ENCODE measurements at places on chromosomes 16 and 17.

DNA sequence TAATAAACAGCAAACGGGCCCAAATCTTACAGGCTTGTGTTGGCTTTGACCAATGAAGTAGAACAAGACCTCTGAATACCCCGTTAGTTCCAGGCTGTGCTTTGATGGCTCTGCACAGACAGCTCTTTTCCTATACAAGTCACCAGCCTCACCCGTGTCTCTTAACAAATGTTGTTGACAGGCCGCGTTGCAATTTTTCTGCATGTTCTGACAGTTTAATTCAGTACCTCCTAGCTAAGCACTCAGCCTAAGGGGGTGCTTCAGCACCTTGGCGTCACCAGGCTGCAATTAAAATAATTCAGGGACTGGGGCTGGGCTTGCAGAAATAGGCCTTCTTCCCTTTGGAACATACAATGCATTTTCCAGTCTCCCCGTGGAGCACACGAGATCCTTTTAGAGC is 500.1 kb downstream of the MAF start:
- DNase-seq: no peak

DNA sequence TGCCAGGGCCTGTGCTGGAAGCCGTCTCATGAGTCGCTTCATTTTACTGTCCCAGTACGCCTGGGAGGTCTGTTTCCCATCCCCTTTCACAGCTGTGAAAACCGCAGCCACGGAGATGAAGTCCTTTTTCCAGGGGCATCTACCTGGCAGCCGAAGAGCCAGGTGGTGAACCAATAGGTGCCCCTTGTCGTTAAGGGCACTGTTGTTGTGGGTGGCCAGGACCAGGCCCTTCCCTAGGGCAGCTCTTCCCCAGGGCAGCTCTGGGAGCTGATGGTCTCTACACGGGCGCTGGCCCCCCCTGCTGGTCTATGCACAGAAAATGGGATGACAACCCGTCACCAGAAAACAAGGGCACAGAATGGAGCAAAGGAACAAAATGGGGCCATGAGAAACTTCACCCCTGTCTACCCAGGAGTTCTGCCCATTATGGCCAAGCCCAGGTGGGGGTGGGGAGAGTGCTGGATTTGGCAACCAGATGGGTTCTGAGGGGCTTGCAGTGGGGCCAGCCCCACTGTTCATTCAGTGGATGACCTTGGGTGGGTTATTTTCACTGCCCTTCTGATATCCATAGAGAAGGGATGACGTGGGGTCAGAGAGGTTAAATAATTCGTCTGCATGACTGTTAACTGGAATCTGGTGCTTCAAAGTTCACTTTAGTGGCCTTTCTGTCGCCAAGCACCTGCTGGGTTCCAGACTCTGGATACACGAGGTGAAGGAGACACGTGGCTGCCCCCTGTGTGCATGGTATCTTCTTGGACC is 11.5 kb downstream of the RMI2 start:
- no peak for DNase-seq

- no peak for DNase-seq
Measured at GRCh38 chr17:40298726-40299125, 10.3 kb upstream of the RARA start.

- no peak for DNase-seq
Measured at GRCh38 chr16:49740256-49740655, 115.7 kb downstream of the ZNF423 start.

DNA sequence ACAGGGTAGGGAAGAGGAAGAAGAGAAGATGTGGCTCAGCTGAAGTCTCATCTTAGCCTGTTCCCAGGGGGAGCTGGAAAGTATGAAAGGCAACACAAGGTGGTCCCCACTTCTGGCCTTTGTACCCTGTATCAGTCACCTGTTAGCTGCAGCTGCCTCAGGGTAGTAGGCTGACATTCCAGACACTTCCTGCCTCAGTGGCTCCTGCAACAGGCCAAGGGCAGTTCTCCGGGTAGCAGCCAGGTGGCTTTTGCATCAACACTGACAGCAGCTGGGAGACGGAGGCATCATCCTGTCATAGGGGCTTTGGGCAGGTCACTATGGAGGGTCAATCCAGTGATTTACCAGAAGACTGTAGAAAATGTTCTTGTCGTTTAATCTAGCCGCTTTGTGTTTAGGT is 124.0 kb downstream of the RGS9 start:
- DNase-seq: no peak

GRCh38 chr16:4293822-4294457 is 21.1 kb upstream of the TFAP4 start:
- no peak for DNase-seq

GRCh38 chr16:29876594-29877249 is 13.7 kb upstream of the CDIPT start:
- DNase-seq: no peak

DNA sequence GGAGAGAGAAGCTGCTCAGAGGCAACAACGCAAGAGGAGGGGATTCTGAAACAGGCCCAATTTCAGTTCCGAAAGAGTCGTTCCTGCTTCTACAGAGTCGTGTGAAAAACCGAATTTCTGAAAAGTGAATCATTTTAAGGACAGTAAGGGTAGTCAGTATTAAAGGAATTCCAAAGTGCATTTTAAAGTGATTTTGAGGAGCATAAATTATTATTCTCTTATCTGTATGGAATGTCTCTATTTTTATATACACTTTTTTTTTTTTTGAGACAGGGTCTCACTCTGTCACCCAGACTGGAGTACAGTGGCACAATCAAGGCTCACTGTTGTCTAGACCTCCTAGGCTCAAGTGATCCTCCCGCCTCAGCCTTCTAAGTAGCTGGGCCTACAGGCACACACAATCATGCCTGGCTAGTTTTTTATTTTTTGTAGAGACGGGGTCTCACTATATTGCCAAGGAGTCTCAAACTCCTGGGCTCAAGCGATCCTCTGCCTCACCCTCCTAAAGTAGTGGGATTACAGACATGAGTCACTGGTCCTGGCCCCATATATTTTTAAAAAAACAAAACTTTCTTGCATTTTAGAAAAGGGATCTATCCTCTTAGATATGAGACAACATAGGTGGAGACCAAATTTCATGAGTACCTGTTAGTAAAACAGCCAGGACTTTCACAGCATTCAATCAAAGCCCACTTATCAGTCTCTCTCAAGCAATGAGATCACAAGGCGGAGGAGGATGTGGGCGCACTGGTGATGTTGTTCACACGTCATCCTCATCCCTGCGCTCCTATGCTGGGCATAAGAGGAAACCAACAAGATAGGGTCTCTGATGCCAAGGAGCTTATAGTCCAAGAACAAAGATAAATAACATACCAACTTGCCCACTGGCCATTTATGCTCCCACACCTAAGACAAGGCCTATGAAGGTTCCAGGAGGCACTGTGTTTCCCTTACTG is 53.2 kb downstream of the SMG6 start:
- no peak for DNase-seq

DNA sequence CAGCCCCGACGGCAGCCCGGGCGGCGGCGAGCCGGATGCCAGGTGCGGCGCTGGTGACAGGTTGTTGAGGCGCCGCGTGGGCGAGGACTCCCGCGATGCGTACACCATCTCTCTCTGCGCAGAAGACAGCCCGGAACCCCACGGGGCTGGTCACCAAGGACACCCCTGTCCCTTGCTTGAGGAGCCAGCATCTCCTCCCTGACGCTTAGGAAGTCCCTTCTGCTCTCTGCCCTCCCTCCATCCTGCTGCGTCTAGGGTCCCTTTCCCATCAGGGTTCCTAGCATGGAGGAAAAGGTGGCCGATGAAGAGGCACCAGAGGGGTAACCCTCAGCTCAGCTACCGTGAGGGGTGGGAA is 43.6 kb downstream of the SRCIN1 start:
- no peak for DNase-seq

GRCh38 chr16:85637808-85638647 is 24.9 kb downstream of the GSE1 start:
- DNase-seq: no peak

- DNase-seq: no peak
Measured at GRCh38 chr17:27845264-27846041, 45.1 kb upstream of the NOS2 start.

DNA sequence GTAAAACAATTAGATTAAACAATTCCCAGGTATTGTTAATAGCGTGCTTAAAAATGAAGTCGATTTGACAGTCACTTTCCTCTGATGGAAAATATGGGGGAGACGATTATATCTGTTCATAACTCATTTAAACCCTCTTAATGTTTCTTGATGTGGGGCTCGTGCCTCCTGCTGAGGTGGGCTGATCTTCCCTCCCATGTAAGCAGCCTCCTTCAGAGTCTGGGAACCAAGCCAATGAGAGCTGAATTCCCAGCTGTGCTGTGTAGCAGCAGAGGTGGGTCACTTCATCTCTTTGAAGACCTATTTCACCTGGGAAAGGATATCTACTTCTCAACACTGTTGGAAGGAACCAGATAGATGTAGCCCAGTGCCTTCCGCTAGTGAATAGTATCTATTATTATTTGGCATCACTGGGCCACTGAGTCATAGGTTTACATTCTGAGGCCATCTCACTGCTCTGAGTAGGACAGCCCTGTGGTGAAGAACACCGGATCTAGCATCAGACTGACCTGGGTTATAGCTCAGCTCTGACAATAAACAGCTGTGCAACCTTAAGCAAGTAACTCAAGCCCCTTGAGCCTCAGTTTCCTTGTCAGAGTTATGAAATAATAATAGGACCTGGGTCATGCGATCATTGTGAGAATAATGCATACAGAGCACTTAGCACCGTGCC is 85.3 kb upstream of the C16orf82 start:
- DNase-seq: no peak

GRCh38 chr16:3674513-3675295 is 20.2 kb downstream of the DNASE1 start:
- DNase-seq: no peak

DNA sequence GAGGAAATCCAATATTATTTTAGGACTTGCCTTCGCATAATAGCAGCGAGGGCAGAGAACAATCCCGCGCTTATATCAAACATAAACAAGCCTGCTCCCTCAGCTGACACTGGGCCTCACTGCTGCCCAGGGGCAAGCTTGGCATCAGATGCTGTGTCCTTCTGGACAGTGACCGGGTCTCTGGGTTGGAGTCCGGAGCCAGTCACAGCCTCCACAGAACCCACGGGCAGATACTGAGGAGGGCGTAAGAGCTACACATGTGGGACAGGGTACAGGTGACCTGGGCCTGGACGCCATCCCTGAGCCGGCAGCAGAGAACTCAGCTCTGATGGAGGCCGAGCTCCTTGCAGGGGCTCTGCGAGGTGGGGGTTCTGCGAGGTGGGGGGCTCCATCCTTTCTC is 14.7 kb upstream of the ZNF469 start:
- DNase-seq: no peak

DNA sequence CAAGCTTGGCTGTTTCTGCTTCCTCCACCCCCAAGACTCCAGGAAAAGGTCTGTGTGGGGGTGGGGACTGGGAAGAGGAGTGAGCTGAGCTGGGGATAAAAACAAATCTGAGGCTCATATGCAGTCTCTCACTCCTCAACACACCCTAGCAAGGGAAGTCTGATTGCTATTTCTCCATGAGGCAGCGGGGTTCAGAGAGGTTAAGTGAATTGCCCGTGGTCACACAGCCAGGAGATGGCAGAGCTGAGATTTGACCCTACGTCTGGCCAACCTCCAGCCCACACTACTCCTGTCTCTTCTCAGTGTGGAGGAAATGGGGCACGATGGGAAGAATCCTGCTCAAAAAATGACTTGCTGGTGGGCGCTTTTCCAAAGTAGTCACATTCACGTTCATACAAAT is 4.8 kb upstream of the ABCC3 start:
- no peak for DNase-seq

DNA sequence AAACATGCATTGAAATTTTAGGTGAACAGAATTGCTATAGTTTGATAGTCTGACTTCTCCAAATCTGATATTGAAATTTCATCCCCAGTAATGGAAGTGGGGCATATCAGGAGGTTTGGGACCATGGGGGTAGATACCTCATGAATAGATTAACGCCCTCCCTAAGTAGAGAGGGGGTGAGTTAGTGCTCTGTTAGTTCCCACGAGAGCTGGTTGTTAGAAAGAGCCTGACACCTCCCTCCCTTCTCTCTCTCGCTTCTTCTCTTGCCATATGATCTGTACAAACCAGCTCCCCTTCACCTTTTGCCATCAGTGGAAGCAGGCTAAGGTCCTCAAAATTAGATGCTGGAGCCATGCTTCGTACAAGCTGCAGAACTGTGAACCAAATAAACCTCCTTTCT is 78.8 kb downstream of the BRIP1 start:
- no peak for DNase-seq

DNA sequence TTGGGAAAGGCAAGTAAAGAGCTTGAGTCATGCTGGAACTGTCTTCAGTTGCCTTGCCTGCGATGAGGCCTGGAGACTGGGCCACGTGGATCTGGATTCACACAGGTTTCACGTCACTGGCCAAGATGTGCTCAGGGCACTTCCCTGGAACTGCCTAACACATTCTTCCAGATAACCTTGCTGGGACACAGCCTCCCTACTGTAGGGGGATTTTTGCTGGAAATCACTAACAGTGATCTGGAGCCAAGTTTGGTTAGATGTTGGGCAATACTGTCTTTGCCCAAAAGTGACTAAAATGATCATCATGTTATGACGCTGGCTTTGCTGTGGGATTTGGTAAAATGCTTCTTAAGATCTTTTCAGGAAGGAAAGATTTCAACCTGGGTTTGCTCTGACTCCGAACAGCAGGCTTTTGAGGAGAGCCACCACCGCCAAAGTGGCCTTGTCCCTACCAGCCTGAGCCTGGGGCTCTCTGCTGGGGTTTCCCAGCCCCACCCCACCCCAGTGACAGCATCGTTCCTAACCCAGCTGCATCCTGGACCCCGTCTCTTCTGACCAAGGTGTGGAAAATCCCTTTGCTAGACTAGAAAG is 14.7 kb downstream of the C1QTNF1 start:
- no peak for DNase-seq

DNA sequence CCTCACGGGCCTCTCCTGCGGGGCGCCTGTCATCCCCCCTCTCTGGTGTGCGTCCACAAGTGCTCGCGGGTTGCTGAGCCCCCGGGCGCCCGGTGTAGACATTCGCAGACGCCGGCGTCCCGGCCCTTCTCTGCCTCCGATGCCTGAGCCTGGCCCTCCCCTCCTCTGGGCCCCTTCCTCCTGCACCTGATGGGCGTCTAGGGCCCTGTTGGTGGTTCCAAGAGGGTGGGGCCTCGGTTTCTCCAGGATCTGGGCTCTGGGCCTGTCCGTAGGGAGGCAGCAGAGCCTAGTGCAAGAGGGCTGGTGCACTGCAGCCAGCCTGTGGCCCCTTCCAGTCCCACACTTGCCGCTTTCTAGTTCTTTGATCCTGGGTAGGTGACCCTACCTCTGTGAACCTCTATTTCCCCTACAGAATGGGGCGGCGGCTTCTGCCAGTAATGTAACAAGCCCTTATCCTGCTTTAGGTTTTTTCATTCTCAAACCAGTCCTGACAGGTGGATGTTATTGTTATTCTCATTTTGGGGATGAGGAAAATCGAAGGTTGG is 623 bp downstream of the E4F1 start:
- DNase-seq: no peak

GRCh38 chr16:22183335-22183734 is 21.0 kb downstream of the SDR42E2 start:
- DNase-seq: no peak

- no peak for DNase-seq
Measured at GRCh38 chr17:56185491-56186221, 32.4 kb downstream of the ANKFN1 start.
